GM13976 (cell line): ENCODE measurements at places on chromosomes 1 and 21.

DNA sequence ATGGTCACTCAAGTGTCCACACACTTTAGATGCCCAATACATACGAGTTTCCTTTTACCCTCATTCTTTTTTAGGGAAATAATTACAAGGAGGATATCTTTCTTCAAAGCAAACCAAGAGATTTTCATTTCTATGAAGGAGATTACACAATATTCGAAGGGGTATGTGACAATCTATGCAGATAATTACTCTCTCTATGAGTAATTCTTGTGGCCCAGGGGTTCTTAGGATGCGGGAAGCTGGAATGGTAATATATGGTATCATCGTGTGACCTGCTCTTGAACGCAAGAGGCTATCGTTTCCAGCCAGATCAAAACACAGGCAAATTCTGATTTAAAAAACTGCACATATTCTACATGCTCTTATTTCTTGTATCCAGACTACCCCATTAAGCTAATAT lies 14.6 kb downstream of the DSCAM start:
- DNase-seq: no peak

DNA sequence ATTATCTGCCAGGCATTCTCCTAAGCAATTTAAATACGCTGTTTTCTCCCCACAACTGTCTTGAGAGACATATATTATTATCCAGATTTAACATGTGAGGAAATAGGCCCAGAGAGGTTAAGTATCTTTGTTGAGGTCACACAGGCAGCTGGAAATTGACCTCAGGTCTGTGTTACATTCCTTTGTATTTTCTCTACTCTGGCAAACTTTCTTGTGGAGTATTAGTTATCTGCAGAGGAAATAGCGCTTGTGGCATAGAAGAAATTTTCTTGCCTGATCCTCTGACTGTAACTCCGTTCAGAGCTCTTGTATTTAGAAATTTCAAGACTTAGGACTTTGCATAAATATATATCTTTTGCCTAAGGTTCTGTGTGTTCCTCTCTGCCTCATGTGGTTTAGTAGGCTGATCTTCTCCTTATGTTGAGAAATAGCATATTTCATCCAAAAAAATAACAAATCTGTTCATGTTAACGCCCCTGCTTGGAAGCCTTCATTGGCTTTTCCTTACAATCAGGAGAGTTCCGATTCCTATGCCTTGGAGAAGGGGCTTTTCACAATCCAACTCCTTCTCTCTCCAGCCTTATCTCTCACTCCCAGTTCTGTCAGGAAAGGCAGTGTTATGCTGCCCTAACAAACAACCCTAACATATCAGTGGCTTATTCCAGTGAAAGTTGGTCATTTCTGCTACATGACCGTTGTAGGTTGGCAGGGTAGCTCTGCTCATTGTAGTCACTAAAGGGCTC lies 2.5 kb upstream of the JUN start:
- DNase-seq: no peak

- no peak for DNase-seq
These were observed 22.3 kb upstream of the ZZZ3 start for GRCh38 chr1:77704736-77705135.

DNA sequence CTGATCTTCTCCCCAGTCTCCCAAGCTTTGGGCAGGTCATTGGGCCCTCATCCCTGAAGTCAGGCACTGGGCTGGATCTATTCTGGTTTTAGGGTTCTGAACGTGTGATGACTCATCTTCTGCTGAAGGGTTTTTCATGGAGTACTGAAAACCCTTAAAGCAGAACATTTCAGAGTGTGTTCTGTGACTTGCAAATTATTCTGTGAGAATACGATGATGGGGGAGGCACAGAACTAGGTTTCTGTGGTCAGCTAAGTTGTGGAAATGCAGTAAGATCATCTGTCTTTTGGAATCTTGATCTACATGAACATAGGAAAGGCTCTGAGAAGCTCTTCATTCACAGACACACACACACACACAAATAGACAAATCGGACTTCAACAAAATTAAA lies 46.2 kb downstream of the NAV1 start:
- DNase-seq: no peak

DNA sequence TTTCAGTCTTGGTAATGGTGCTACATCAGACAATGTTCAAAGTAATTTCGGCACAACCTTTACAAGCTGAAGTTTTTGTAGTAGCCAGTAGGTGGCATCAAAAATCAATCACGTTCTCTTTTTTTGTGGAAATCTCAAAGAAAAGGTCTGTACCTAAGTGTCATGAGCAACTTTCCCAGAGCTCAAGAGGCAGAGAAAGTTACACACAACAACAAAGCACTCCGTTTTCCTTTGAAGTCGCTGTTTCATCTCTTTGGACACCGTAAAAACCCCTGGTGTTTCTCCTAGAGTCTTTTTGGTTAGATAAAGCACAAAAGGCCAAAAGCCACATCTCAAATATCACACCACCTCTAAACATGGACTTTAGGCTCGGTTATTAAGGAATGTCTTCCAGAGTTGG lies 131.6 kb downstream of the LHX8 start:
- DNase-seq: peak; percentile 10

- no peak for DNase-seq
These were observed 13.8 kb downstream of the CLDN14 start for GRCh38 chr21:36466061-36466511.

GRCh38 chr1:223770621-223771315 lies 58.4 kb downstream of the CAPN2 start:
- DNase-seq: no peak

DNA sequence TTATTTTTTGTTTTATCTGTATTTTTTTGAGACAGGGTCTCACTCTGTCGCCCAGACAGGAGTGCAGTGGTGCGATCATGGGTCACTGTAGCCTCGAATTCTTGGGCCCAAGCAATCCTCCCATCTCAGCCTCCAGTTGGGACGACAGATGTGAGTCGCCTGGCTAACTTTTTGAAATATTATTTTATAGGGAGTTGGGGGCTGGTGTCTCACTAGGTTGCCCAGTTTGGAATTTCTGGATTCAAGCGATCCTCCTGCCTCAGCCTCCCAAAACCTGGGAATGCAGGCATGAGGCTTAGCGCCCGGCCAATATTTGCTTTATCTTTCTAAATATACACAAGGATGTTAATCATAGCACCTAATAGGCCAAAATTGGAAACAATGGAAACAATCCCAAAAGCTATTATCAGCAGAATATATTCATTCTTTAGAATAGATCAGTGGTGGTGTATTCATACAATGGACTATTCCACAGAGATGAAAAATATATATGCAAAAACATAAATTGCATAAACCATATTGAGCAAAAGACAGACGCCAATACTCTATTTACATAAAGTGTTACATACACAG lies 55.9 kb downstream of the DAP3 start:
- DNase-seq: no peak

DNA sequence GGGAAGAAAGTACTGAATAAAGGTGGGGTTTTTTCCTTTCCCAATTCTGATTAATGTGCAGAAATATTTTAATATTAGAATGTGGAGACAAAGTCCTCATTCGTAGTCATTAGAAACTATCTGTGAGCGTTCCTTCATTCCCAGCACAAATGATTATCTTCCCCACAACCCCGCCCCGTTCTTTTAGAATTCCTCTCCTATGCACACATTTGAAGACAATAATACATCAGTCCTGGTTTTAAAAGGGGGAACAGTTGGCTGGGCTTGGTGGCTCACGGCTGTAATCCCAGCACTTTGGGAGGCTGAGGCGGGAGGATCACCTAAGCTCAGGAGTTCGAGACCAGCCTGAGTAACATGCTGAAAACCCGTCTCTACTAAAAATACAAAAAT lies 876 bp downstream of the ALDH9A1 start:
- no peak for DNase-seq

DNA sequence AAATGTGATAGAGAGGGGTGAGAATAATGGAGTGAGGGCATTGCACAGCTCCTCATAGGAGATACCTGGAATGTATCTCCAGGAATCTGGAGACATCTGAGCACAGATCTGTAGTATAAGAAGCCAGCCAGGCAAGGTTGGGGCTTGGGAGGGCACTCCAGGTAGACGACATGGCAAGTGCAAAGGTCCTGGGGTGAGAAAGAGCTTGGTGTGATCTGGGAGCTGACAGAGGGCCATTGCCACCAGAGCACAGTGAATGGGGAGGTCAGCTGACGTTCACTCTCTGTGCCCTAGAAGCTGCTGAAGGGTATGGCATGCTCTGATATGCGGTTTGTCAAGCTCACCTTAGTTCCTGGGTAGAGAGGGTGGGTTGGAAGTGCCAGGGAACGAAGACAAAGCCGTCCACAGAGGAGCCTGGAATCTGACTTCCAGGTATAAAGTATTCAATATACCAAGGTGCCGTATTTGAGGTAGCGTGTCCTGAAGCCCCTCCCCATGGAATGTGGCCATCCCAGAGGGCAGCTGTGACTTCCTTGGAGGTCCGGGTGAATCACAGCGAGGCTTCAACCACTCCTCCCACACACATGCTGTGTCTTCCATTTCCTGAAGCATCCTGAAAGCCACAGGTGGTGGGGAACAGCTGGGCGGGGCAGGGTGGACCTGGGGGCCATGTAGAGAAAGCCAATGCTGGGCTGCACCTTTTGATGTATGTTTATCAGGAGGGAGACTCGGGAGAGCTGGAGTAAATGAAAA lies 182.7 kb upstream of the KLHDC7A start:
- DNase-seq: no peak

- DNase-seq: no peak
These were observed 35.1 kb downstream of the LRRC42 start for GRCh38 chr1:53981220-53981619.

DNA sequence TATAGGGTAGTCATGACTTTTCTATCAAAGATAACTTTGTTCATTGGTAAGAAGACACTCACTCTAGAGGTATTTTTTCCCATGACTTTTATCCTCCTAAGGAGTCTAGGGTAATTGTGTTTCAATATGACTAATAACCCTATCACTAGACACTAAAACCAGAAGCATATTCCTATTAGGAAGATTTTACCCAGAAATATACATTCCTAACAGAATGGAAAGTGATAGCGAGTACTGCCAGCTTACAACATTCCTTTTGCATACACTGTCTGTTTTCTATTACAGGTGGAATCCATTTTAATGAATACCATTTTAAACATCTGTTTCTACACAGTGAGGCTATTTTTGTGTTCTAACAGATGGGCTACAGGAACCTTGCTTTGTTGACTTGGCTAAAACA lies 31.4 kb upstream of the C1orf185 start:
- no peak for DNase-seq

DNA sequence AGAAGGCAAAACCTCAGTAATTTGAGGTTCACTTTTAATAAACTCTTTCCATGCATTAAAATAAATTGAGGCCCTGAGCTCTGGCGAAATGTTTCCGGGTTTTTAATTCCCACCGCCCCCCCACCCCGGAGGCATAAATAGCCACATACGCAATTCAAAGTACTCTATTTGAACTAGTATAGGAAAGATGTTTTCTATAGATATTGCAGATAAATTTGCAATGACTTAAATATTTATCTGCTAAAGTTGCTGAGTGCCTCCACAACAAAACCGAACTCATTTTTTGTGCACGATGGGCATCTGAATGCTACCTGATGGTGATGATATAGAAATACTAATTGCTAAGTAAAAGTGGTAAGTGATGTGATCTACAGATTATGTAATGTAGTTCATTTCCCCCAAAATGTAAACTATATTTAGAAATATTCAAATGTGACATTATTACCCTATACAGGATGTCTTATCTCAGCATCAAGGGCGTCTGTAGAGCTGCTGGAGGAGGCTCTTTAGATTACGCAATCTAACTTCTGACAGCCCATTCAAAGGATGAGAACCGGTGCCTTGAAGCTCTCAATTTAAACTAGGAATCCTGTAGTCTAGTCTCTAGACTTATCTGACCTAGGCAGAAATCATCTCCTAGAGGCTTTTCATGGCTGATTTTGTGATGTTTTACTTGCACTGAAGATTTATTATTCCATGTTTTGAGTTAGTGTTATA lies 8.5 kb downstream of the IRF2BP2 start:
- DNase-seq: peak; percentile 47

- no peak for DNase-seq
These were observed 6.0 kb downstream of the TSHB start for GRCh38 chr1:115035652-115036051.

DNA sequence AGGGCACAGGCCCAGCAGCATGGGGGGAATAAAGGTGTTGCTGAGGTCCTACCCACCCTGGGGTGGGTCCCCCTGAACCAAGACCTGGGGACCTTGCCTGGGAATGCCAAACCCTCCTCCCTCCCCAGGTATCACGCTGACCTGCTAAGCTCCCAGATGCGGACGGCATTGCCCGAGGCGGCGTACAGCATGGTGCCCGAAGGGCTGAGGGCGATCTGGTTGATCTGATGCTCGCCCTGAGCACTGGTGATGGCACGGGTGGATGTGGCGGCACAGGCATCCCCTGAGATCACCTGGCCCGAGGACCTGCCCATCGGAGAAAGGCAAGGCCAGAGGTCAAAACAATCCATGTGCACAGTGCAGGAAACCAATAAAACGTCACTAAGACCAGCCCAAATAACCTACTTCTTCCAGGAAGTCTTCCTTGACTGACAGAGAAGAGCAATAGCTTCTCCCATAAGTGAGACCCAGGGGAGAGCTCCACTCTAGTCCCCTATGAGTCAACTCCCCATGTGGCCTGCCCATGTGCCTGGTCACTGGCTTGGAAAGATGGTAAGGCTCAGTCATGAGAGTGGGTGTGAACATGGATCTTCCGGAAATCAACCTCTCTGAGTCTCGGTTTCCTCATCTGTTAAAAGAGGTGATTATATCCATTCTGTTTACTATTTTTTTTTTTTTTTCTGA lies 46.3 kb downstream of the KIF21B start:
- DNase-seq: no peak

- no peak for DNase-seq
These were observed 54.0 kb downstream of the CAPN9 start for GRCh38 chr1:230800891-230801840.

DNA sequence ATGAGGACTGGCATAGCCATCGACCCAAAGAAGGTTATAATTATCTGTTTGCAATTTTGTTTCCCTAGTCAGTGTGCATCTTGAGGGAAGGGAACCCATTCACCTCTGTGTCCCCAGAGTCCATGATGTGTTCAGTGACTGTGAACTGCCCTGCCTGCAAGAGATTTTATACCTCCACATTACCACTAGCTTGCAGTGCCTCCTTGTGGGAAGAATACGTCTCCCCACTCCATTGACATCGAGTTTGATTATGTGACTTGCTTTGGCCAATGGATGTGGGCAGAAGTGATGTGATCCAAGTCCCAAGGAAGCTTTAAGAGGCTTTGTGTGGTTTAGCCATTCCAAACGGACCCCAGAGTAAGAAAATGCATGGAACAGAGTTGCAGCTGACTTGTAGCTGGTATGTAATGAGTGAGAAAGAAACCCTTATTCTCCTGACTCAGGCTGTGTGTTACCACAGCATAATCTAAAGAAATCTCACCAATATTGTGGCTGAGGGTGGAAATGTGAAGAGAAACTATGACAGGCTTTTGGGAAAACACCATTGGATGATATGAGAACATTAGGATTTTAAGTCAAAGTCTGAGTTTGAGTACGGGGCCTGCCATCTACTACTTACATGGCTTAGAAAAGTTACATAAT lies 47.8 kb upstream of the NRDC start:
- DNase-seq: no peak

DNA sequence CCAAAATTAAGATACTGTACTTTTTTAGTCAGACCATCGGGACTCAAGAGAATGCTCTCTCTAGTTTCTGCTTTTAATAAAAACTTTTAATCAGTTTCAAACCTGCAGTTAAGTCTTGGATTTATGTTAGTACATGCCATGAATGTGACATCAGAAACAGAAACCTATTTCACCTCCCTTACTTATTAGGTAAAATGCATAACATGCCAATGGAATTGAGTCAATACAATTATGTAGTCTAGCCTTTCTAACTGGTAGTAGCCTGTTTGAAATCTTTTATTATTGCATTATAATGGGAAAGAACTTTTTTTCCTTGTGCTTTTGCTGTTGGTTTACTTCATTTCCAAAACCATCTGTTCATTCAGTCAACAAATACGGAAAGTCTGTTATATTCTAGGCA lies 4.8 kb downstream of the PHACTR4 start:
- DNase-seq: no peak
